AG04450 (cell line): ENCODE measurements at places on chromosomes 12 and 14.

- DNase-seq, result no peak
These were observed 6.7 kb downstream of the GPR135 start for GRCh38 chr14:59458486-59458885.

DNA sequence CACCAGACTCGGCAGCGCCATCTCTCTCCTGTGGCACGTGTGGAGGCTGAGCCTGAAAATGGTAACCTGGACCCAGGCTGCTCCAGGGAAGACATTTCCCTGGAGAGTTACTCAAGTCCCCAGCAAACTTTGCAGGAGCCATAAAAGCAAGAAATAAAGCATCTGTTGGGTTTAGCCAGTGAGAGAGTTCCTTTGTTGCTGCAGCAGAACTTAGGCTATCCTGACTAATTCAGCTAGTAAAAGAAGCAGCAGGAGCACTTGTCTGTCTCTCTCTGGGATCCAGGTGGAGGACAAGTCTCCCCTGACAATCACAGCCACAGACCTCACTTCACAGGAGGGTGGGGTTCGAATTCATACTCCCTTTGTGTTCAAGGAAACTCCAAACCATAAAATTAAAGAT, 79.2 kb upstream of the DIO3 start:
- DNase-seq, result no peak

- no peak for DNase-seq
These were observed 36.3 kb upstream of the PLXNC1 start for GRCh38 chr12:94112121-94112520.

DNA sequence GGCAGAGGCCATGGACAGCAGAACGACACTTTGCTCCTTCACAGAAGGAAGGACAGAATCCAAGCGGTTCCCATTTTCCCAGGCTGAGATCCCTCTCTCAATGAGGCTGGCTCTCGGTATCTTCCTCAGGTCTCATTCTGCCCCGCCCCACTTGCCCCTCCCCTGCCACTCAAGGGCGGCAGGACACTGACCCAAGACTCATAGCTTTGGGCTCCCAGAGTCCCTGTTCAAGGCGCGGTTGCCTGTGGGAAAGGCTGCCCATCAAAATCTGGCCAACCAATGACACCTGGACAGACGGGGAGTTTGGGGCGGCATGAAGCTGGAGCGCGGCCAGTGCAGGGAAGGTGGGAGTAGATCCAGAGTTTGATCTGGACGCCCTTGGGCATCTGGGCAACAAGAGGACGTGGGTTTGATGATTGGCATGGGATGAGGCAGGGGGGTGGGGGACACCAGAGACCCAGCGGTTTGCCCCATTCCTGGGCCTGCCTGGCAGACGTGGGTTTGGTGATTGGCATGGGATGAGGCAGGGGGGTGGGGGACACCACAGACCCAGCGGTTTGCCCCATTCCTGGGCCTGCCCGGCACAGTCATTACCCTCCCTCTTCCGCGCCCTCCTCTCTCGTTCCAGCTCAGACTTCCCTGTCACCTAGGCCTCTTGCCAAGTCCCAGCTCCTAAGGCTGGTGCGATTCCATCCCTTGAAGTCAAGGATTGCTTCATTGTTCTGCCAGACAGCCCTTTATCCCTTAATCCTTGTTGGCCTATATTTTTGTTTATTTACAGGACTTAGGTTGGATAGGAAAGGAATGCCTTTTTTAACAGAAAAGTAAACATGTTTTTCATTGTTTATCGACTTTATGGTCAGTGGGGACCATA, 92.1 kb downstream of the NINJ2 start:
- peak; percentile 26 for DNase-seq

- no peak for DNase-seq
These were observed 143.6 kb downstream of the ITPR2 start for GRCh38 chr12:26689281-26689841.

DNA sequence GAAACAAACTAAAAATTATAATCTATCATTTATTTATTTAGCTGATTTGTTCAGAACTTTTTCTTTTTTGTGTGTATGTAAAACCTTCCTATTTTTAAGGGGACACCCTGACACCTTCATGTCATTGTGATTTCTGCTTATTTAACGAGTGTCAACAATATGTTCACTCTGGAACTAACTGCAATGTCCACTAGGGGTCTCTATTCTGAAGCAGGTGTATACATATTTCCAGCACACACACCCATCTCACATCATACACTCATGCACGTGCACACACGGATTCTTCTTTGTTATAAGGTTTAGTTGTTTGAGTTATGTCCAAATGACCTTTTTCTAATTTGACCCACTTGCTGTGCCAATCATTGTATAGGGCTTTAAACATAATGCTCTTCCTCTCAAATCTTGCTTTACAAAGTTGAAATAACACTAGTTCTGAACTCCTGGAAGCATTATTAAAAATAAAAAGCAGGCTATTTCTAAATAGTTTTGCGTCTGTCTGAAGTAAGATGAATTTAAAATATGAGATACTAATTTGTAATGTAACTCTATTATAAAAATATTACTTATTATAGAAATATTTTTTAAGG, 15.5 kb downstream of the E2F7 start:
- peak; percentile 23 for DNase-seq

DNA sequence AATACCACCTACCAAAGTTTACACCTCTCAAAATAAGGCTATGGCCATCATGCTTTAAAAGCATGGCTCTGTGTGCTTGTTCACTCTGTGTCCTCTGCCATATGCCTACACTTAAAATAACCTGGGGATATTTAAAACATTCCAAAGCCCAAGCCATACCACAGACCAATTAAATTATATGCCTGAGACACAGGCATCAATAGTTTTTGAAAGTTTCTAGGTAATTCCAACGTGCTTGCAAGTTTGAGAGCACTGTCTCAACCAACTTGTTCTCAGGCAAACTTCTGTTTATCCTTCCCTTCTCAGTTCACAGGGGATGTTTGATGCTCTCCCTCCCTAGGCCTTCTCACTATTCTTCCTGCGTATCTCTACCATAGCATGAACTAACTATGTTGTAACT, 3.4 kb upstream of the FRMD6 start:
- DNase-seq, result no peak

DNA sequence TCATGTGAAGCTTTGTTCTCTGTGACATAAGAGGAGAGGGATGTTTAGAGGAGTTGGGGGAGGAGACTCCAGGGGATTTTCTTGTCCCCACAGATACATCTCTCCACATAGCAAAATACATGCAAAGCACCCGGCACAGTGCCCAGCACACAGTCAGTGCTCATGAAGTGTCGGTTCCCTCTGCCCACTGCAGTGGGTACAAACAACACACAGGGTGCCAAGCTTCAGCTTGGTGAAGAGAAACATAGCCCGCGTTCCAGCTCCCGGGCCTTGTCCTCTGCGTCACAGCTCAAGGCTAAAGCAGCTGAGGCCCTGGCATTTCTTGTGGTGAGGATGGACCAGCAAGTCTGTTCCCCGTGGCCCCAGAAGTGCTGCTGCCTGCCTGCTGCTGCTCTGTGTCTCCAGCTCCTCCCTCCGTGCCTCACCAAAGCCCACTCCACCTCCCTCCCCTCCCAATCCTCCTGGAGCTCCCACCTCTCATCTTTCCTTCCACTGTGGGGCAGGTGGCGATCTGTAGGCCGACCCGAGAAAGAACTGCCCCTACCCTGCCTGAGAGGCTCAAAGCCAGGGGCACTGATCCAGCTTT, 57.0 kb upstream of the FKBP4 start:
- DNase-seq, result no peak

- DNase-seq, result no peak
These were observed 313.4 kb downstream of the AEBP2 start for GRCh38 chr12:19752712-19753111.

- DNase-seq, result no peak
These were observed 99.8 kb downstream of the METTL25 start for GRCh38 chr12:82458101-82458500.

- no peak for DNase-seq
These were observed 104.2 kb upstream of the AMN1 start for GRCh38 chr12:31832740-31833729.

DNA sequence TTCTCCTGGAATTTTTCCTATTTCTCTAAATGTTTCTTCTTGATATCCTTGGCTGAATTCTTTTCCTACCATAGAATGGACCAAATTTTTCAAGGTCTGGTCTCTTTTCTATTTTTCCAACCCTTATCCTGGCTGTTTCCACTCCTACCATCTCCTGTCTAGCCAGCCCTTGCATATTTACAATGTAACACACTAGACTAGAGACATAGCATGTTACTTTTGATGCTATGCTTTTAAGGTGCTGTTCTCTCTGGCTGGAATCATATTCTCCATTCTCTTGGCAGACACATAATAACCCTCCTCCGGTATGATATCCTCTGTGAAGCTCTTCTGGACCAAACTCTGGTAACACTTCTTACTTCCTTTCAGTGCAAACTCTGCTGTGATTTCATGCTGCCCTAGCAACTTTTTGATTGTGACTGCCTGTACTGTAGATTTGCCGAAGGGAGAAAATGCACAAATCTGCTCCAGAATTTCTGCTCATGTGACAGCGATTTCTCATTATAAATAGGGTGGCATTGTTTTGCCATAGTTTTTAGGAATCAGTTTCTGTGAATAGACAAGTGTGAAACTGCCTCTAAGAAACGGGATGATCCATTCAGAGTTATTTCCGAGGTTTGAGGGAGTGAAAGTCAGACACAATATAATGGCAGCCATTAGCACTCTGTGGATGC, 284.4 kb downstream of the MDGA2 start:
- no peak for DNase-seq

GRCh38 chr14:85978582-85979250, 448.8 kb downstream of the FLRT2 start:
- DNase-seq, result no peak

DNA sequence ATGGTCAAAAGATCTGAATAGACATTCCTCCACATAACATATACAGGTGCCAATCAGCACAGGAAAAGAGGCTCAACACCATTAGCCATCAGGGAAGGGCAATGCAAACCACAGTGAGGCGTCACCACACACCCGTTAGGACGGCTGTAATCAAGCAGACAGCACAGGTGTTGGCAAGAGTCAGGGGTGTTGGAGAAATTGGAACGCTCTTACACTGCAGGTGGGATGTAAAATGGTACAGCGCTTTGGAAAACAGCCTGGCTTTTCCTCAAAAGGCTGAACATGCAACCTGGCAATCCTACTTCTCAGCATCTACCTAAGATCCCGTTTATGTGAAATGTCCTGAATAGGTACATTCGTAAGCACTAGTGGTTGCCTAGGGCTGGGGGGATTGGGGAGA, 21.5 kb upstream of the MMP17 start:
- DNase-seq, result no peak
